Omental fat pad (tissue), 4 donors: ENCODE measurements at places on chromosomes 3 and 15. TPM values are rescaled to one million over a fixed set of nuclear protein-coding genes. Genes with fewer than 3 reads are reported as not detected.

DNA sequence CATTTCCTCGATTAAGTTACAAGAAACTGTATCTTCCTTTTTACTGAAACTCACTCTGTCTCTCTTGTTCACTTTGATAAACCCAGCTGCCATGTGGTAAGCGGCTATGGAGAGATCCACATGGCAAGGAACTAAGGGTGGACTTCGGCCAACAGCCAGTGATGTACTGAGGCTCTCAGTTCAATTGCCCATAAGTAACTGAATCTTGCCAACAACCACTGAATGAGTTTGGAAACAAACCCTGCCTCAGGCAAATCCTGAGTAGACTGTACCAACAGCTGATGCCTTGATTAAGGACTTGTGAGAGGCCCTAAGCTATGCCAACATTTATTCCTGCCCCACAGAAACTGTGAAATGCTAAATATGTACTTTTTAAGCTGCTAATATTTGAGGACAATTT lies 433.5 kb downstream of the PLOD2 start:
- no peak for DNase-seq

DNA sequence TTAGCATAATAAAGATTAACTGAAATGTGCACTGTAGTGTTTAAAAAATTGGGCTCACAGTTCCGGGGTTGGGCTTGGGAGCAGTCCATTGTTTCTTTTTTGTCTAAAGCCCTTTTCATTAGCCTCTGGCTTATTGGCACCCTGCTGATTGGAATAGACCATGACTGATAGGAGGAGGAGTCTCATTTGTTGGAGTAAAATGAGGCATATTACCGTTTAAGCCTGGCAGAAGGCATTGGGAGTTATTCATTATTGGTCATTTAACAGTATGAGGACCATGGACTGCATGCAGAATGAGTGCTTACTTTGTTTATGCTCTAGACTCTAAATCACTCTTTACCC lies 139.0 kb upstream of the CGNL1 start:
- no peak for DNase-seq

GRCh38 chr15:35117543-35118265 lies 32.6 kb upstream of the NANOGP8 start:
- no peak for DNase-seq

DNA sequence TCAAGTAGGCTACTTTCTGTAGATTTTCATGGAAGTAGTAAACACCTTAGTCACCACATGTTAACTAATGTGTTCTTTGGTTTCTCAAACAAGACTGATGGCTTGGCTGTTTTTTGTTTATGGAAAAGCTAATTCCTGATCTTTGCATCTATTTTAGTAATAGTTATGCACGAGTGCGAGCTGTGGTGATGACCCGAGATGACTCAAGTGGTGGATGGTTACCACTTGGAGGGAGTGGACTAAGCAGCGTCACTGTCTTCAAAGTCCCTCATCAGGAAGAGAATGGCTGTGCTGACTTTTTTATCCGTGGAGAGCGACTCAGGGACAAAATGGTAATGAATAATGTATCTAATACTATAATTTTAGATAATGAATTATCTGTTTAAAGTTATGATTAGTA lies 46.6 kb downstream of the SPRED1 start:
- DNase-seq = no peak

DNA sequence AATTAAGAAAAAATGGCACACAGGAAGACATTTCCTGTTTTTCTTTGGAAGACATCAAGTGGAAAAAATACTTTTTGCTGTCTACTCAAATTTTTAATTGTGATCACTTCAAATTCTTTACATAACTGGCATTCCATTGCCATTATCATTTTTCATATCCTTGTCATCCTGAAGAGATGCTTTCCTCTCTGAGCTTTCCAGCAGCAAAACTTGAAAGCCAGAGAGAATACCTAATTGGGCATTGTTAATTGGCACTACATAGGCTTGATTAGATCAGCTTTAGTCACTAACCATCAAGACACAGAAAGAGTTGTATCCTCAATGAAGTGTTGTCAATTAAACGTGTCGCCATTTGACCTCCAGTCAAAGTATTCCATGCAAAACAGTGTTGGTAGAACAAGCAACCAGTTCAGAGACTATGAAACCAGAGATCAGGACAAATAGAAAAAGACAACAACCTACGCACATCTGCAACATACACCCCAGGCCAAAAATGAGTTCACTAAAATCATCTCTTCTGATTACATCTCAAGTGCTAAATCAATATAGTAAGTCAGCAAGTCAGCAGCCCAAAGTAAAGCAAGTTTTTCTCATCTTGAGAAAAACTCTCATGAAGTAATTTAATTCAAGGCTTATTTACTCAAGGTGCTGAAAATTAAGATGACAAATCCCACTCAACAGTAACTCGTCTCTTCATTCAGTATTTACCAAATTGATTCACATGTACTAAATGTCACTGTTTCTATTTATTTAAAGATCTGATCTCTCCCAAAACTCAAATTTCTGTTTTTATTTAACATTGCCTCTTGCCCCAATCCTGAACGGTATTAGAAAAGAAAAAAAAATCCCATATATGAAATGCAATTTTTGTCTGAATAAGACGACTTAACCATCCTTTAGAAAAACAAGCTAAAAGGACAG lies 123.0 kb downstream of the SUCLG2 start:
- no peak for DNase-seq

Gene STRIT1
- not detected for total RNA-seq

Gene RARRES1
- 182 TPM for total RNA-seq

GRCh38 chr3:48543271-48543866 lies 13.2 kb downstream of the PFKFB4 start:
- DNase-seq = no peak

GRCh38 chr3:160564949-160565441 lies 376 bp downstream of the KPNA4 start:
- no peak for DNase-seq

GRCh38 chr3:139689708-139690228 lies 12.0 kb upstream of the NMNAT3 start:
- DNase-seq = no peak

DNA sequence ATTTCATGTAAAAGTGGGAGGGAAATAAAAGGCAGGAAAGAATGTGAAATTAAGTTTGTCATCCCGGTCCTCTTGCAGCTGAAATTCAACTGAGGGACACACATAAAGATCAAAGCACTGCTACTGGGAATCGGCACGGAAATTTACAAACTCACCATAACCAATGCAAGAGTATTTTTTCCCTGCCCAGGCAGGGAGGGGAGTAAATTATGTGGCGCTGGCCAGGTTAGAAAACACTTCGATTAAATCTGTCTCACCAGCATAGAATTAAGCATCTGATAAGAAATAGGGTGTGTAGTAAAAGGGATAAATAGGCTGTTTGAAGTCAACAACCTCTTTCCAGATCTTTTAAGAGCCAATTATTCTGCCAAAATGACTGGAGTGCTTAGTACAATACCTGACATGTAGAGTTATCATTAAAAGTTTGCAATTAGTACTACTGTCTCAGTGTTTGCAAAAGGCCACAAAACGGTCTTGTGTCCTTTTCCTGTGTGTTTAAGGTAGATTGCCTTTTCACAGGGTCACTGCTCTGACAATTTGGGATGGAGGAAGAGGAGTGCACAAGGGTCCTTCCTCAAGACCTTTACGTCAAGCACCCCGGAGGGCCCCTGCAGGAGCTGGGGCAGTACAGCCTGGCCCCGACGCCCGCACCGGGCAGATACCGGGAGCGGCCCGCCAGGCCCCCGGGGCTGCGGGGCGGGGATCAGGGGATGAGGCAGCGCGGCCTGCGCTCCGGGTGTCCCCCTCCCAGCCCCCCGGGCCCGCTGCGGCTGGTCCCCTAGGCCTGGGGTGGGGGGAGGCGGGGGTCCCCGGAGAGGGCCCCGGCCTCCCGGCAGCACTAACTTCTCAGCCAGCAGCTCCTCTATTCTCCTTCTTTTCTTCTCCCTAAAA lies 651 bp downstream of the UBA3 start:
- DNase-seq = no peak

Gene CLDN11
- total RNA-seq = 24.6 TPM

Gene BDH1
- 12.0 TPM for total RNA-seq

Gene TICRR
- not detected for total RNA-seq

Gene CCR3
- not detected for total RNA-seq

Gene PYGO1
- 8.6 TPM for total RNA-seq

Gene ZNF80
- total RNA-seq = not detected

Gene ITGB5
- 155 TPM for total RNA-seq

GRCh38 chr3:38609386-38610111 lies 39.9 kb downstream of the SCN5A start:
- no peak for DNase-seq

GRCh38 chr3:123723522-123724168 lies 138.8 kb upstream of the HACD2 start:
- no peak for DNase-seq

Gene HAPLN3
- 17.2 TPM for total RNA-seq

Gene GOLGA8S
- 0.09 TPM for total RNA-seq

DNA sequence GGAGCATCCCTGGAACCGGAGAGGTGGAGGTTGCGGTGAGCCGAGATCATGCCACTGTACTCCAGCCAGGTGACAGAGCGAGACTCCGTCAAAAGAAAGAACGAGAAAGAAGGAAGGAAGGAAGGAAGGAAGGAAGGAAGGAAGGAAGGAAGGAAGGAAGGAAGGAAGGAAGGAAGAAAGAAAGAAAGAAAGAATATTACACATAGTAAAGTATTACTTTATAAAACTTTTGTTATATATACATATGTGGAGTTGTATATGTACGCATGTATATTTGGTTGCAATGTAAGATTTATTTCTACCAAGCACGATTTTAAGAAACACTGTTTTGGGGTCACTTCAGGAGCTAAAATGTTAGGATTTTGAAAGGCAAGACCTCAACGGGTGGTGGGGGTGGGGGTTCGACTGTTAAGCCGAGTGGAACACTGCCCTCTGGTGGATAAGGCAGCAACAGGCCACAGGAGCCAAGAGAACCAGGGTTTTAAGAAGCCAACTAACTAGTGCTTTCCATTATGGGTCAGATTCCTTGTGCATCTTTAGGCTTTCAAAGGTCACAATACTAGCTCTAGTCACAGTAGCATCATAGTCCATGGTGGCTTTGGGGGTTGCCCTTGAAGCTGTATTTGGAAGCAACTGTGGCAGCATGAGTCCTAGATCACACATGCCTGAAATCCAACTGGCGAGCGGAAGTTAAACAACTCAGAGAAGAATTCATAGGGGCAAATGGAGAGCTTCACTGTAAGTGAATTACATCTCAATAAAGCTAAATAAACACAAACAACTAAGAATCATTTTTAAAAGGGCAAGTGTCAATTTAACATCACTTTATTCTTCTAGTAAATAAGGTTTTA lies 22.5 kb downstream of the GLB1 start:
- peak; percentile 38 for DNase-seq

- DNase-seq = no peak
Observed at GRCh38 chr15:101018016-101018415, 98.9 kb downstream of the LRRK1 start.

DNA sequence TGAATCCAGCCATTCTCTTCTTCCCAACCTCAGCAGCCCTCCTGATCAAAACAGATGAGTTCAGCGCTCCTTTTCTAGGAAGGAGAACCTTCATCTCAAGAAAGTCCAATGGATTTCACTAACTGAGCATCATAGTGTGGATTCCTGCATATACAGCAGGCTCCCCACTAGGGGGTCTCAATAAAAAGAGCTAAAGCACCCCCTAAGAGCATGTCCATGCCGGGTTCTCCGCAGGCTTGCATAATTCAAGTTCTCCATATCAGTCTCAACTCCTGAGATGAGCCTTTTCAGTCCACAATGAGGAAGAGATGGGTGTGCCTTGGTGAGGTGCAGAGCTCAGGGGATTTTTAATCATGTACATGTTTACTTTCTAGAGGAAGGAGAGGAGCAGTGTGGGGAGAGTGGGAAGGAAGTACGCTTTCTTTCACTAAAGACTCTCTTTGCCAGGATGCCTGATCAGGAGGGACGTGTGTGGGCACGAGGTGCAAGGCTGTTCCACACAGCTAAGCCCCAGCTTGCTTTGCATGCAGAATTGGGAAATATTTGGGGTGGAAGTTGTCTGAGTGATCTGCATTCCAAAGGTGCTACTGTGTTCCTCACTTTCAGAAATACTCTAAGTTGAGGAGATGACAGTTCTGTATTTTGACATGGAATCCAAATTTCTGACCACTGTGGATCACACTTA lies 563.5 kb downstream of the OCA2 start:
- no peak for DNase-seq

DNA sequence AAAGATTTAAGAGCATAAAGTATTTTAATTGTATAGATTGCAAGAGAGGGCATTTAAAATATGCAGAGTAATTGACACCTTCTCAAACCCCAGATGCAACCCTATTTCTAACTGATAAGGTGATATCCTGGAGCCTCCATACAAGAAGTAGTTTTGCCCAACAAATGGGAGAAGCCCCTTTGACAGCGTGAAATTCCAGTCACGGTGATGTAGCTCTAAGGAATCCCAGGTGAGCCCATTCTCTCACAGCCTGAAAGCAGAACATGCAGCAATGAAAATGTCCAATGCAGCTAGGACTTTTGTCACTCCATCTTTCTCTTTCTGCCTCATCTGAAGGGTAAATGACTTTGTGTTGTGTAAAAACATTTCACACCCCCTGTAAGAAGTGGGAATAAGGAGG lies 96.4 kb downstream of the TMEM212 start:
- no peak for DNase-seq

DNA sequence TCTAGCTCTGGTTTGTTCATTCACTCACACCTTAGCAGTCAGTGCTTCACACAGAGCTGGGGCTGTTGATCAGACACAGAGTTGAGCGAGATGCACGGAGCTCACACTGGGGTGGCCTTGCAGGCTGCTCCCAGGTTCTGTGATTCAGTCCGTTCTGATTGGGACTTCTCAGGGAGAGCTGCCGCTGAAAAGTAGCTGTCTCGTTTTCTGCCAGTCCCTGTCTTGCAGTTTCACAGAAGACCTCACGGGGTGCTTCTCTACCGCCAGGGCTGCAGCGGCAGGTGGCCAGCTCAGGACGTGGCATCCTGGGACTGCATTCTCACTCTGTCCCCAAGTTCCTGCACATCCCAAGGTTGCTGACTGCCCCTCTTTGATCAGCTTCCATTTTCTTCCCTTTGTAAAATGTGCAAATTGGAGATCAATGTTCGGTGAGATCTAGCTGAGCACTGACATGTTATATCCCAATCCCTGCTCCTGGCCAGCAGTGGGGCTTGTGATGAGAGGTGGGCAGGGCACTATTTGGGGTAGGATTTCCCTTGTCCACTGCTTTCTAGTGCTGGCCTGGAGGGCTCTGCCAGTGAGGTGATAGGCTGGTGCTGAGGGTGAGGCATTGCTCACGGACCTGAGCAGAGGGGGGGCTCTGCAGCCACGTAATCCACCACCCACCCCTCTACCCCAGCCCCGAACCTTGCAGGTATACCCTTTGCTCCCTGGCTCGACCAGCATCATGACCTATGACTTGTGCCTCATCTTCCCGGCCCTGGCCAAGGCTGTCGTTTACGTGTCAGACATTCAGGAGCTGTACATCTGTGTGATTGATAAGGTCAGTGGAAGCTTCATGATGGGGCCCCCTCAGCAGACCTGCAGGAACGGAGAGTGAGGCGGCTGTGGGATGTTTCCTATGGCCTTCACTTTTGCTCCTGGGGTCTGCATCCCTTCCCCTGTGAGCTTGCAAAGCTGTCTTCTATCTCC lies 5.3 kb upstream of the TXNRD3 start:
- DNase-seq = no peak

Gene ACAN
- total RNA-seq = not detected

Gene THRB
- total RNA-seq = 18.6 TPM
